ENCODE measurements at places on chromosomes 16 and 17.
A peak's percentile ranks its signal among the peaks of the same experiment; 100 is the strongest.

DNA sequence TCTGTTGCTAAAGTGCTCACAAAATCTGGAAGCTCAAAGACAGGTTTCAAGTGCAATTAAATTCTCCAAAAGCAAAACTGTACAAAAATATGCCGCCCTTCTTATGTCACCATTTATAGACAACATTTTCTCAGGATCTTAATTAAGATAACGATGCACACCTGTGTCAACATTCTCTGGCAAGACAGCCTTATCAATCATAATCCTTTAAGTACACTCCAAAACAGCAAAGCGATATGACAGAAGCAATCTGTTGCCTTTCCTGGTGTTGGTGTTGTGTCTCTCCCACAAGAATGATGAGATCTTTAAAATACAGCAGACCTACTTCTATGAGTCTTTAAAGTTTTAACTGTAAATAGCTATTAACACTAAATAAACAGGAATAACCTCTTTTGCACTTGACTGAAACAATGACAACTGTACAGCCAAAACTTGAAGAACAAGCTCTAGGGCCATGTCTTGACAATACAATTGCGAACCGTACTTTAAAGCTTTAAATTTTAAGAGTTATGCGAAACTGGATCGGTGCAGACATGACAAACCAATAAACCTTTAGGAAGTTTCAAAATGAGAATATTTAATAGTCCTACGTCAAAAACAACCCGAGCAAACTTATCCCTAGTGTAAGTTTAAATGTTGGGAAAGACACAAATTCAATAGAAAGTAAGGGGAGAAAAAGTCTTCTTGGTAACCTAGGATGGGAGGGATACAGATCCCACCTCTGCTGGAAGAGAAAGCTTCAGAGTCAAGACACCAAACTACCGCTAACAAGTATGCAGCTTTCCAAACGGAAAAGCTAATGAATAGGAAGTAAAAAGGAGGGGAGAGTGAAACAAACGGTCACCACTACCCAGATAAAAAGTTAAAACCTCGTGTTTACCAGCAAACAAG is 3.3 kb upstream of the IRX5 start:
- no peak for DNase-seq

GRCh38 chr17:539766-540165 is 174.9 kb downstream of the VPS53 start:
- no peak for DNase-seq

GRCh38 chr16:49734331-49734730 is 121.6 kb downstream of the ZNF423 start:
- no peak for DNase-seq

DNA sequence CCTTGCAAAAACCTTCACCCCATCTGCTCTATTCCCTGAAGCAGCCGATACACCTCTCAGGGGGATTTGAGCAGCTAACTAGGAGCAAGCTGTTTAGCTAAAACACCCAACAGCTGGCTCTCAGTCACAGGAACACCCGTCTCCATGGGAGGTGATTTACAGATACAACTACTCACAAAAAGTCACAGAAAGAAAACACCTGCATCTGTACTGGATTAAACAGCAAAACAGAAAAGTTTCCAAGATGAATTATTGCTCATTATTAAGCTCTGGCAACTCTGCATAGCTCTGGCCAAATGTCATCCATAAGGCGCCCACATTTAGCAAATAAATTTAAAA is 22.3 kb downstream of the GJC1 start:
- no peak for DNase-seq

DNA sequence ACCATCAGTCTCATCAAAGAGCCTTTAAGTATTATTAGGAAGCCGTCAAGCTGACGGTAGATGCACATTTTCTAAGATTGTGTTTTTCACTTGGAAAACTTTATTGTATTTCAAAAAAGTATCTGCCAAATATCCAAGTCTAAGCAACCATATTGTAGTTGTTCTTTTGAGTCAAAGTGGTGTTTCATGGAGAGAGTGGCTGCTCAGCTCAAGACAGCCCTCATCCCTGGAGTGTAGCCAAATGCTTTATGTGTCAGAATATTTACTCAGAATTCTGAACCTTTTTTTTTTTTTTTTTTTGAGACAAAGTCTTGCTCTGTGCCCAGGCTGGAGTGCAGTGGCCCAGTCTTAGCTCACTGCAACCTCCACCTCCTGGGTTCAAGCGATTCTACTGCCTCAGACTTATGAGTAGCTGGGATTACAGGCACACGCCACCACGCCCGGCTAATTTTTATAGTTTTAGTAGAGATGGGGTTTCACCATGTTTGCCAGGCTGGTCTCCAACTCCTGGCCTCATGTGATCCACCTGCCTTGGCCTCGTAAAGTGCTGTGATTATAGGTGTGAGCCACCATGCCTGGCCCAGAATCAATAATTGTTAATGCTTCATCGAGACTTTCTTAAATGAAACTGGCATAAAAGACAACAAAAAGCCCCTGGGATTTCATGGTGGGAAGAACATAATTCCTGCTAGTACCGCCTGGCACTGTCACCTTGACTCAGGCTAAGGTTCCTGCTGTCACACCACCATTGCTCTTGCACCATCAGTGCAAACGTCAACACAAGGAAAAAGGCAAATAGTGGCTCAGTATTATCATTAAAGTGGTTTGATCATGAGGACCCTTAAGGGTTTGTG is 45.5 kb downstream of the PRKCA start:
- no peak for DNase-seq

GRCh38 chr17:17091276-17091675 is 49.0 kb downstream of the MPRIP start:
- DNase-seq: peak; percentile 27

DNA sequence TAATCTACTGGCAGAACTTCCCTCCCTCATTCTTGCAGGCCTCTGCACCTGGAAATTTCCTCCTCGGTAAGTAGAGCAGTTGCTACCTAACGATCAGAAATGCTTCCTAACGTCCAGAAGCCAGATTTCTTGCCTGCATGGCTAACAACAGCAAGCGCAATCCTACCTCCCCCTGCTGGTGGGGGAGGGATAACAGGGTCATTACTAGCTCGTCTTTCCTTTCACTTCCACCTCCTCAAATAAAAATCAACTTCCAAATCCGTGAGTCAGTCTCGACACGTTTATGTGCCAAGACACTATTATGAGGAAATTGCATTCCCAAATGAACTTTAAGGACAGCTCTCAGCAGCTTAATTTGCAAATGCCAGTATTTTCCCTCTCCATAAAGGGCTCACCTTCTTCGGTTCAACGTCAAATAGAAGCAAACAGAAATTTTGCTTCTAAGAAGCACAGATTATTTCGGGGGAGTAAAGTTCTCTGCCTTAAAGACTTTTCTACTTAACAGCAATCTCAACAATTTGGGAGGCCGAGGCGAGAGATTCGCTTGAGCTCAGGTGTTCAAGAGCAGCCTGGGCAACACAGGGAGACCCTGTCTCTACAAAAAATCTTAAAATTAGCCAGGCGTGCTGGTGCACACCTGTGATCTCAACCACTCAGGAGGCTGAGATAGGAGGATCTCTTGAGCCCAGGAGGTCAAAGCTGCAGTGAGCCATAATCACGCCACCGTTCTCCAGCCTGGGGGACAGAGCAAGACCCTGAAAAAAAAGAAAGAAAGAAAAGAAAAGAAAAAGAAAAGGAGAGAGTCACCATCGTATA is 188.6 kb upstream of the PSMD7 start:
- DNase-seq: no peak

DNA sequence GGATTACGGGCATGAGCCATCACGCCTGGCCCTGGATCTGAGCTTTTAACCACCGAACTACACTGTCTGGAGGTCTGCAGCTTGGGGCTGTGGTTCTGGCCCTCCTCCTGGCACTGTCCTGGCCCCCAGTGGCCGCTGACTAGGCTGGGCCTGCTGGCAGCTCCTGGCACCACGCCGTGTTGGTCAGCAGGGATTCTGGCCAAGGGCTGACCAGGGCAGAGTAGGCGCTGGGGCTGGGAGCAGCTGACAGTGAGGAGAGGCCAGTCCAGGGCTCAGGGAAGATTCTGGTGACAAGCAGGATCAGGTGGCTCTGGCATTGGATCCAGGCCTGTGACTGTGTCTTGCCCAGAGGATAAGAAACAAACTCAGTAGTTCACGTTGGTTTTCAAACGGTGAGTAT is 14.6 kb downstream of the EEF2K start:
- DNase-seq: no peak

- no peak for DNase-seq
Measured at GRCh38 chr16:72131036-72131435, 37.4 kb downstream of the DHX38 start.

- no peak for DNase-seq
Measured at GRCh38 chr17:51034800-51035199, 85.9 kb downstream of the SPAG9 start.

GRCh38 chr17:80308692-80309517 is 48.3 kb downstream of the RNF213 start:
- DNase-seq: peak; percentile 44

DNA sequence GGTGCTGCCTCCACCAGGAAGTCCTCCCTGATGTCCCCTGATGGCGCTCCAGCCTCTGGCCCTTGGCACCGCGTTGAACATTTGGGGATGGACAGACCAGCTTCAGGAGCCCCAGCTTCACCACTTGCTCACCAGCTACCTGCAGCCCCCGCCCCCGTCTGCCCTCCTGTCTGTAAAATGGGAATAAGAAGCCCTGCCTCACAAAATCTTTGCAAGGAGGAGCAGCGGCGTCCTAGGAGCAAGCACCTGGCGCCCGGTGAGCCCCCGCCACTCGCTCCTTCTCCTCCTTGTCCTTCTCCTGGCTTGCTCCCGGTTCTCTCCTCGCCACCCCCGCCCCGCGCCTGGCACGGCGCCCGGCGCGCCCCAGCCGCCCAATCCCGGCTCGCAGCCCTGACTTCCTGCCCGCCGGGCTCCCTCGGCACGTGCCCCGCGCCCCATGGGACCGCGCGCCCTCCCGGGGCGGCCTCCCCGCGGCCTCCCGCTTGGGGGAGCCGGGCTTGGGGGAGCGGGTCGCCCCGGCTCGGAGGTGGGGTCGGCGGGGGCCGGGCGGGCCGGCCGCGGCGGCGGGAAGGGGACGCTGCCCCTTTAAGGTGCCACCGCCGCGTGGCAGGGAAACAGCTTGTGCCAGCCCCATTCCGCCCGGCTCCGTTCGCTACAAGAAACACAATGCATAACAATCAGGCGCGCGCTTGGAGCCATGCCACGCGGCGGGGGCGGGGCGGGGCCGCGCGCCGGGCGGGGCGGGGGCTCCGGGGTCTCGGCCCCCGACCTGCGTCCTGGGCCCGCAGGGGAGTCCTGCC is 9.1 kb upstream of the PPP1R1B start:
- DNase-seq: peak; percentile 83

- DNase-seq: peak; percentile 52
Measured at GRCh38 chr17:44932096-44932786, 15.3 kb downstream of the KIF18B start.

- DNase-seq: peak; percentile 74
Measured at GRCh38 chr17:48429156-48429555, 858 bp downstream of the SKAP1 start.

- DNase-seq: peak; percentile 79
Measured at GRCh38 chr16:14286368-14287230, 215.5 kb downstream of the MRTFB start.

GRCh38 chr16:19502395-19503131 is 19.3 kb downstream of the GDE1 start:
- peak; percentile 85 for DNase-seq

- peak; percentile 59 for DNase-seq
Measured at GRCh38 chr17:40532520-40533253, 31.3 kb upstream of the TNS4 start.

DNA sequence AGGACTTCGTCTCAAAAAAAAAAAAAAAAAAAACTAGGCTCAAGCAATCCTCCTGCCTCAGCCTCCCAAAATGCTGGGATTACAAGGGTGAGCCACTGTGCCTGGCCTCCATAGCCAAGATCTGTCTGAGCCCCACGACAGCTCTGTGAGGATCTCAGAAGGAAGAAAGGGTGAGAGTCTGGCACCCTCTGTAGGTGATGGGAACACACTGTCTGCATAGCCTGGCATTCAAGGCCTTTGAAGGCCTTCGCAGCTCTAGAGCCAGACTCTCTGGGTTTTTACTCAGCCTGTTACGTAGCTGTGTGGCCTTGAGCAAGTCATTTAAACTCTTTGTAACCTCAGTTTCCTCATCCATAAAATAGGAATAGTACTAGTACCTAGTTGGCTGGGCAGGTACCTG is 6.3 kb upstream of the XPO6 start:
- DNase-seq: peak; percentile 83

- DNase-seq: no peak
Measured at GRCh38 chr17:56289321-56289720, 136.0 kb downstream of the ANKFN1 start.

DNA sequence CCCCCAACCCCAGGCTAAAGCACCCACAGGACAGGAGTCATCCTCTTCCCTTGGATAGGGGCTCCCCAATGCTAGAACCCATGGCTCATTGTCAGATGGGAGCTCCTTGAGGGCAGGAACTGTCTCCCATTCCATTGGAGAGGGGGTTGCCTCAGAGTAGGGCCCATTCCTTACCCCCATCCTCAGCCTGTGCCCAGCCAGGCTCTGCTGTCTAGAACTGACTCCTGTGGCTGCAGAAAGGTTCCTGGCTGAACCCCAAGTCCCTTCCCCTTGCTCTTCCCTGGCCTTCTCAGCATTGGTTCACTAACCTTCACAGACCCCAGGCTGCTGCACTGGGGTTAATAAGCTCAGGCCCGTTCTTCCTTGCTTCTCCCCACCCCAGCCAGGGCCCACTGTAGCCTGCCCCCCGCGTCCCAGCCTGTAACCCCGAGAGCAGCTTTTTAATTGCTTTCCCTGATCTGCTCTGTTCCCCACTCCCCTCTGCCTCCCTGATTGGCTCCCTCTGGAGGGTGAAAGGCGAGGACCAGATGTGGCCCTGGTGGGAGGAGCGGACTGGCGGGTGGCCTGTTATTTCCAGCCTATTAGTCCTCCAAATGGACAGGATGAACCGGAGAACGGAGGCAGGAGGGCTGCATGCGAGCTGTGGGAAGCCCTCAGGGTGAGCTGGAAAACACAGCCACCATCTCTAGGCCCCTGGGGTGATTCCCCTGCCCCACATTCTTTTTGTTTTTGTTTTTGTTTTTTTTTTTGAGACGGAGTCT is 6.0 kb upstream of the GFAP start:
- DNase-seq: peak; percentile 28

Measured in activated effector memory CD4-positive, alpha-beta T cell treated with anti-CD3 and anti-CD28 coated beads, Interleukin-2, amount 50 U/mL, for 16 hours (primary cell).